ENCODE measurements at places on chromosomes 2 and 18.
A peak's percentile ranks its signal among the peaks of the same experiment; 100 is the strongest.

- DNase-seq = no peak
These were observed 167.6 kb downstream of the UXS1 start for GRCh38 chr2:106026271-106027190.

GRCh38 chr18:45298986-45299385 lies 316.3 kb upstream of the SLC14A2 start:
- no peak for DNase-seq

GRCh38 chr2:223459328-223459939 lies 142.7 kb downstream of the SCG2 start:
- peak; percentile 55 for DNase-seq

GRCh38 chr2:20565623-20566236 lies 85.2 kb downstream of the HS1BP3 start:
- DNase-seq = no peak

GRCh38 chr2:25229279-25230197 lies 61.2 kb upstream of the POMC start:
- DNase-seq = no peak

GRCh38 chr2:15287447-15288184 lies 273.5 kb downstream of the NBAS start:
- no peak for DNase-seq

DNA sequence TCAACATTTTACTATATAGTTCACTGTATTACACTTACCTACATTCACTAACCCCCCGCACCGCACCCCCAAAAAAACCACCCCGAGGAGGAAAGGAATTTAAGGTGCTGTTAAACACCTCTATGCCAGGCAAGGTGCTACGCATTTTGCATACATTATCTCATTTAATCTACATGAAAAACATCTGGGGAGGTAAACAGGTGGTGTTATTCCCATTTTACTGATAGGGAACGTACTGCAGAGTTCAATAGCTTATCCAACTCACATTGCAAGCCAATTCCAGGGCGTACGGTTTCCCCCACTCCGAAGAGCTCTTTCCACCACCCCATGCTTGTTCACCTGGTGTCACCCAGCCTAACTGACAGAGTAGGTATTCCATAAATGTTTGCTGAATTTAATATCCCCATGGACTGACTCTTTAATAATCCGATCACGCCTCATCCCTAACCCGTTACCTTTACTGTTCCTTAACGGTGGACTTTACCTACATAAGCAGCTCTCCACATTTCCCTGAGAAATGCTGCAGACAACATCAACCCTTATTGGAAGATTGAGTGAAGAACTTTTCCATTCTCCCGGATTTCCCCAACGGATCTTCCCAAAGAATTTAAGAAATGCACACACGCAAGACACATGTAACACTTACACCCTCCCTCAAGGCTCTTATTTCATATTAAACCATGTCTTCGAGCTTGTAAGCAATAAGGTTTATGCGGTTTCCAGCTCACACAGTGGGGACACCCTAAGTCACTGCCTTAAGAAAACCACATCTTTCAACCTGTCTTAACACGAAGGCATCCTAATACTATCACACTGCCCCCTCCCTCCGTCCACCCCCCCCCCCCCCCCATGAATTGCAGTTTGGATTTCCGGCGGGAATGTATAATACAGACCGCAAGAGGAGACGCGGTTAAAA lies 1.2 kb downstream of the RAPH1 start:
- peak; percentile 67 for DNase-seq

DNA sequence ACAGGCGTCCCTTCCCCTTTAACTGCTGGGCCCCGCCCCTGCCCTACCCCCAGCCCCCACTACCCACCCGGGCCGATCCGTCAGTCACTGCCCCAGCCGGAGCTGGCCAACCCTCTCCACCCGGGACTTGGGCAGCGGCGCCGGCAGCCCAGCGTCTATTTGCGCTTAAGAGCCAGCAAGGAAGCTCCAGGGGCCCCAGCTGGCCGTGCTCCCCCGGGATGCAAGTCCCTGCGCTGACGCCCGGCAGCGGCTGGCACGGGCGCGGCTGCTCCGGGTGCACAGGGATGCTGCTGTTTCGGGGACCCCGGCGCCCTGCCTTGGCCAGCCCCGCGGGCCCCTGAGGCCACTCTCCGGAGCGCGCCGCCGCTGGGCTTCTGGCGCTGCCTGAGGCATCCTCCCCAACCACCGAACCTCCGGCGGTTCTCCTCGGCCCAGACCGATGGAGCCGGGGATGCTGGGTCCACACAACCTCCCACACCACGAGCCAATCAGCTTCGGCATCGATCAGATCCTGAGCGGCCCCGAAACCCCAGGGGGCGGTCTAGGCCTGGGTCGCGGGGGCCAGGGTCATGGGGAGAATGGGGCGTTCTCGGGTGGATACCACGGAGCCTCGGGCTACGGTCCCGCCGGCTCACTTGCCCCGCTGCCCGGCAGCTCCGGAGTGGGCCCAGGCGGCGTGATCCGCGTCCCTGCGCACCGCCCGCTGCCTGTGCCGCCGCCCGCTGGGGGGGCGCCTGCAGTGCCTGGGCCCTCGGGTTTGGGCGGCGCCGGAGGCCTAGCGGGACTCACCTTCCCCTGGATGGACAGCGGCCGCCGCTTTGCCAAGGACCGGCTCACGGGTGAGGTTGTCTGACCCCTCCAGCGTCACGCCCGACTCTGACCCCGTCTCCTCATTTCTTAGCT lies at the start of gene TLX2:
Gene TLX2 (plus strand): TSS at position 83 of the 903 bp plus-strand sequence. CDS start 357 bp downstream, at position 440.
- no peak for DNase-seq

GRCh38 chr18:62131301-62131909 lies 55.5 kb downstream of the PIGN start:
- peak; percentile 51 for DNase-seq

- DNase-seq = no peak
These were observed 269.1 kb upstream of the SIX3 start for GRCh38 chr2:44672431-44672830.

DNA sequence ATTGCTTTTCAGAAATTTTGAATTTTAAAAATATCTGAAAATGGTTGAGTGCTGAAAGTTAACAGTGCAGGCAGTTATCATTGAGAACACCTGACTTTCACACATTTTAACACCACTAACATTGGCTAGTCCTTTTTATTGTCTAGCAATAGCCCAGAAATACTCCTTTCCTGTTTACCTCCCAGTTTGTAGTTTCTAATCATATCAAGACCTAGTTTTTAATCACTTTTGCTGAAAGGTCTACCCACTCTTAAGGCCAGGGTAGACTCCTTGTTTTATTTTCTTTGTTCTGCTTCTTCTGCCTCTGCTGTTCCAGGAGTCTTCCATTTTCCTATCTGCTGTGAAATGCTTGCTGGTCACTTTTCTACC lies 72.1 kb downstream of the UBE2E3 start:
- DNase-seq = no peak

GRCh38 chr2:151007365-151007764 lies 254.3 kb downstream of the RBM43 start:
- DNase-seq = no peak

DNA sequence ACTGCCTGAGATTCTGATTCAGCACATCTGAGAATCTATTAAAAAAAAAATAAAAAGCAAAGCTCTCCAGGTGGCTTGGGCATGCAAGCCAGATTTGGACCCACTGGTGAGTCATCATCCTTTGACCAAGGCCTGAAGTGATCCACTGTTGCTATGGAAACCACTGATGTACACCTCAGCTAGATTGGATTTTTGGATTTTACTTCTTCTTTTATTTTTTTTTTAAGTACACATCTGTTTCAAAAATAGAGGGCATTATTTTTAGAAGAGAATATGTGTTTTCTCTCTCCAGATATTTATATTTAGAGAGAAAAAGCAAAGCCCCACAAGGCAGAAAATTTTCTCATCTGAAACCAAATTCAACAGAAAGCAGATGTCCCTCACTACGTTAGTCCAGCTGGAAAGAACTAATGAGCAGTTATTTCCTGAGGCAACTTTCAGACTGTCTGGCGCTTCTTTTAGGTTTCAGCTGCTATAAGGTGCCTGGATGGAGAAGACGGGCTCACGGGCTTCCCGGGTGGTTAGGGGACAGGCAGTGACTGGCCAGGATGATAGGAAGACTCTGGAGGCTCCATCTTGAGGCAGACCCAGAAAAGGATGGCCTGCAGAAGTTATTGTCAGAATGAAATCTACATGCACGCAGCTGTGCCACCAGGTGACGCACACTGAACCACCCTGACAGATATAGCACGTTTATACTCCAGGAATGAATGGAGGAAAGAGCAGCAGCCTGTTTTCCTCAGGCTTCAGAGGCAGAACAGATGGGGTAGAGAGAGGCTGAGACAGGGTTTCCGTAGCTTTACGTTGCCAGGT lies 50.5 kb downstream of the MRPL35 start:
- peak; percentile 75 for DNase-seq
